Esophagus mucosa (tissue), 1 donor: ENCODE measurements at places on chromosomes 1 and 21. TPM values are rescaled to one million over a fixed set of nuclear protein-coding genes. Genes with fewer than 3 reads are reported as not detected.

Gene TRABD2B
- total RNA-seq, result 0.64 TPM

Gene LRRC38
- not detected for total RNA-seq

Gene CCDC30
- total RNA-seq, result 0.56 TPM

Gene SETSIP
- total RNA-seq, result not detected

DNA sequence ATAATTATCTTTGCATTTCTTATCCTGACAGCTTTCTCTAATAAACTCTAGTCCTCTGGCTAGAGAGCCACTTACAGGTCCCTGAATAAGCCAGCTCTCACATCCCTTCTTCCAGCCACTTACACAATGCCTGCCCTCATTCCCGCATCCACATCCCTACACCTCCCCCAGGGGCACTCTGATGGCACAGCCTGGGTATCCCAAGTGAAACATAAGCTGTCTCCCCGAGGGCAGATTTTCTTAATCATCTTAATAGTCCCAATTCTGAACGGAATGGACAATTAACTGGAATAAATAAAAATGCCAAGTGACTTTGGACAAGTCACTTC is 4.9 kb downstream of the RHOC start:
- no peak for ATAC-seq

DNA sequence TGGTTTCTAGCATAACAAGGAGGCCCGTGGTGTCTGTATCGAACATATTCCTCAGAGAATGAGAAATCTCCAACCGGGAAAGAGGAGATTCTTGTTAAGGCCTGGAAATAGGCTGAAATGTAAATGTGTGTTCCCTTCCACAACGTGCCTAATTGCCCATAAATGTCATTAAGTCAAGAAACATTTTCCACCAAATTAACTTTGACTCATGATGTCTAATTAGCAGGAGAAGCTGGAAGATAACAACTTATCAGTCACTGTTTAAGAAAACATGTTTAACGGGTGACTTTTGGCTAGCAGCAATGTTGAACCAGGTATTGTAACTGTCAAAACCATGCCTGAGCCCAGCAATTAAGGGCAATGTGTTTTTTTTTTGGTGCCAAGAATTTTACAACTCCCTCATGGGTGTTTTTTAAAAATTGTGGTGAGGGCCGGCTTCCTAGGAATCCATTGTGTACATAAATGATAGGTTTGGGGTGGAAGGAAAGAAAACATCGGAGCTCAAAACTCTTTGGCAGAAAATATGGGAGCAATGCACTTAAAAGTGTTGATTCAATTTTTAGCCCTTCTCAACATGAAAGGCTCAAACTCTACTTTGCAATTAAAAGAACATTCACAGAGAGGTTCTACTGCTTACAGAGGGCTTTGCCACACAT is 67.0 kb downstream of the OLIG1 start:
- ATAC-seq, result no peak

DNA sequence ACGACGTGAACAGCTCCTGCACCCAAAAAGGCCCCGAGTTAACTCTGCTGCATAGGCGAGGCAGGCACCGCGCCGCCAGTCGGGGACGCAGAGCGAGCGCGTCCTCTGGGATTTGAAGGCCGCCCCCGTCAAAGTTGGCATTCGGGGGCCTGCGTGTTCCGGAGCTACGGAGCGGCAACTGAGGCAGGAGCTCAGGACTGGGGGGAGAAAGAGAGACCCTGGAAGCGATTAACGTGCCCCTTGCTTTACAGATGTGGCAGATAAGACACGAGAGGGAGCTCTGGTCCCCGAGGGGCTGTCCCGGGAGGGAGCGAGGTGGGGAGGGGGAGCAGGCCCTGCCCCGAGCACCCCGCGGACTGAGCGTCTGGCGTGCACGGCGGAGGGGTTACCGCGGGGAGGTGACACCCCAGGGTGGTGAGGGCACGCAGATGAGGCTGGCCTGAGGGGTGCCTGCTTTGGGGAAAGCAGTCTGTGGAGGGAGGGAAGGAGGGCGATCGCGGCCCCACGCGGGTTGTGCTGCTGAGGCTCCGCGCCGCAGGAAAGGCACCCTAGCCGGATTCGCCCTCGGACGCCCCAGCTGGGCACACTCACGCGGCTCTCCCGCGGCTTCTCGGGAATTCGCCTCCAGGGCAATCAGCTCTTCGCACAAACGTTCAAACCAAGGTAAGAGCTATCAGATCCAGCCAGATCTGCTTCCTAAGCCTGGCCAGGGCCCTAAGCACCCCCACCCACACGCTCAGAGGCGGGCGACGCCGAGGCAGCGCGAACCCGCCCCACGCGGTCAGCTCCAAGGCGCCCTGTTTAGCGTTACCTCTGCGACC is 26.5 kb downstream of the ACTA1 start:
- no peak for ATAC-seq

DNA sequence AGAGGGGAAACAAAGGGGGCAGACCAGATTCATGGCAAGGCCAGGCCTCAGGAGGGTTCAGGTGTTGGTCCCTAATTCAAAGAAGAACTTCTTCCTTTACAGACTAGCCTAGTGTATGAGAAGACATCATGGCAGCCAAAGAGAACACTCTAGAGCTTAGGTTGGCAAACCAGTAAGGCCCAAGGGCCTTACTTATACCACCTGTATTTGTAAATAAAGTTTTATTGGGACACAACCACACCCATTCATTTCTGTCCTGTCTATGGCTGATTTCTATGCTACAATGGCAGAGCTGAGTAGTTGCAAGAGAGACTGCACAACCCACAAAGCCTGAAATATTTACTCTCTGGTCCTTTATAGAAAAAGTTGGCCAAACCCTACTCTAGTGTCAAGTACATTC is 42.3 kb downstream of the SSBP3 start:
- no peak for ATAC-seq

DNA sequence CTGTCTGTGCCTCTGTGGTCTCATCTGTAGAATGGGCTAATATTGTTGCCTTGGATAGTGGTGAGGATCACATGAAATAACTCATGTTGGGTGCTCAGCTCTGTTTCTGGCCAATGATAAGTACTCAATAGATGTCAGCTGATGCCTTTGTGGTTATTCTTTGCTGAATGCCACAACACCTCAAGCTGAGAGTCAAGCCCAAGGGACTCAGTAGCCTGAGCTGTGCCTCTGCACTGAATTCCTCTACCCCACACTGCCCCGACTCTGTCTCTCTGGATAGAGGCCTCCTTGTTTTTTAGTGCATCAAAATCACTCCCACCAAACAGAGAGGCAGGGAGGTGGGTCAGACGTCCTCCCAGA is 196.1 kb upstream of the VAMP3 start:
- ATAC-seq, result no peak

- ATAC-seq, result no peak
Observed at GRCh38 chr21:25556091-25556490, 51.2 kb downstream of the MRPL39 start.

- no peak for ATAC-seq
Observed at GRCh38 chr1:94254073-94254810, 16.9 kb upstream of the ARHGAP29 start.

DNA sequence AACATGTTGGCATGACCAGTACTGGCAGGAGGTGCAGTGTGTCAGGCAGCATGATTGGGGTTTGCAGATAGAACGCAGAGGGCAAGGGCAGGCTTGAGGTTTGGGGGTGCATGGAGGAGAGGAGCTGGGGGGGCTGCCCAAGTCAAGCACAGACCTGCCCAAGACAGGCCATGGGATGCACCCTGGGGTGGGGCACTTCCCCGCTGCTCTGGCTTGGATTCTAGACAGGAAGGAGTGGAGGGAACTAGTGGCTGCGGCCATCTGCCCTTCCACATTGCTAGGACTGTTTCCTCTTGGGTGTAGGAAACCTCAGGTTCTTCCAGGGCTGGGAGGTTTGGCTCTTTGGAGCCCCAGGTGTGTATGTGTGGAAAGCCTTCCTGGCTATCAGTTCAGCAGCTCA is 3.0 kb downstream of the PDXK start:
- no peak for ATAC-seq

DNA sequence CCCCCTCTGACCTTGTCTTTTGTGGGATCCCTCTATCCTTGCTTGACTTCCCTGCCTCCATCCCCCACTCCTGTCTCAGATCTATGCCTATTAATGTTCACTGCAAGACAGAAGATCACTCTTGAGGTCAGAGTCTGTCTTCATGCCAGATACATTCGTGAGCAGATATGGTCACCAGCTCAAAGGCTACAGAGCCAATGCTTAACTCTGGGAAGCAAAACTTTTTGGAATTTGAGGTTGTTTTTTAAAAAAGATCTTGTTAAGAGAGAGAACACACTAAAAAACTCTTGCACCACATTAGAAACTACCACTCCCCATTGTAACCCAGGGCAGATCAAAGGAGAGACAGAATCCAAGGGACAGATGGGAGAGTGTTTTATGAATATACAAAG is 17.1 kb upstream of the A3GALT2 start:
- no peak for ATAC-seq

DNA sequence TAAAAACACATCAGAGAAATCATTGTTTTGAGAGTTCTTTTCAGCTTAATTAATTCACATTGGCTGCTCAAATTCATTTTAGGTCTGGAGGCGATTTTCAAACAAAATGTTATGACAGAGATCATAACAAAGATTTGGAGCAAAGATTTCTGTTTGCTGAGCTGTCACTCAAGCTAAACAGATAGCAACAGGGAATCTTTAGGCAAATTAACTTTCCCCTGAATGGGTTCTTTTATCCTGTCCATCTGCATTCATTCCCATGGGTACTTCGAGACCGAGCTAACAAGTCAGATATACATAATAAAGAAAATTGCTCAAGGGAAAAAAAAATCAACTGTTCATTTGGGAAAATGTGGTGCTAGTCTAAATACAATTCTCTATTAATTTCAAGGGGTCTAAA is 30.2 kb upstream of the CA6 start:
- no peak for ATAC-seq

DNA sequence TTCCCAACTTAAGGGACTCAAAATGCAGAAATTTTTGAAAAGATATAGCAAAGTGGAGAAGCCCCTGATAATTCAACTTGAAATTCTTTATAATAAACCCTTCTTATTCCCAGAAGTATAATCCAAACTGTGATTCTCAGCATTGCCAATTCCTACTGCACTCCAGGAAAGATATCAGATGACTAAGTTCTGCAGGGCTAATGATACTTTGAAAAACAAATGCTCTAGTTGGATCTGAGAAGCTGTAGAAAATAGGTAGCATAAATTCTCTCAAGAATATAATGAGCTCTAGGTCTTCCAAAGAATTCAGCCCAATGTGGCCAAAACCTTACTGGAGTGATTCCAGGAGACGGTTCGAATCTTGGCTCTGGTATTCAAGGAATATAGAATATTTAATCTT is 294.0 kb upstream of the PTBP2 start:
- no peak for ATAC-seq

GRCh38 chr1:198693321-198693720 is 54.5 kb downstream of the PTPRC start:
- ATAC-seq, result no peak

DNA sequence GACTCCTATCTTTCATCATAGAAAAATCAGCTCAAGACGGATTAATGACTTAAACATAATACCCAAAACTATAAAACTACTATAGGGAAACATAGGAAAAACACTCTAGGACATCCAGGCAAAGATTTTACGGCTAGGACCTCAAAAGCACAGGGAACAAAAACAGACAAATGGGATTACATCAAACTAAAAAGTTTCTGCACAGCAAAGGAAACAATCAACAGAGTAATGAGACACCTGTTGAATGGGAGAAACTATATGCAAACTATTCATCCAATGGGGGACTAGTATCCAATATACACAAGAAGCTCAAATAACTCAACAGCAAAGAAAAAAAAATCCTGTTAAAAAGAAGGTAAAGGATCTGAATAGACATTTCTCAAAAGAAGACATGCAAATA is 18.6 kb downstream of the NSL1 start:
- ATAC-seq, result no peak

DNA sequence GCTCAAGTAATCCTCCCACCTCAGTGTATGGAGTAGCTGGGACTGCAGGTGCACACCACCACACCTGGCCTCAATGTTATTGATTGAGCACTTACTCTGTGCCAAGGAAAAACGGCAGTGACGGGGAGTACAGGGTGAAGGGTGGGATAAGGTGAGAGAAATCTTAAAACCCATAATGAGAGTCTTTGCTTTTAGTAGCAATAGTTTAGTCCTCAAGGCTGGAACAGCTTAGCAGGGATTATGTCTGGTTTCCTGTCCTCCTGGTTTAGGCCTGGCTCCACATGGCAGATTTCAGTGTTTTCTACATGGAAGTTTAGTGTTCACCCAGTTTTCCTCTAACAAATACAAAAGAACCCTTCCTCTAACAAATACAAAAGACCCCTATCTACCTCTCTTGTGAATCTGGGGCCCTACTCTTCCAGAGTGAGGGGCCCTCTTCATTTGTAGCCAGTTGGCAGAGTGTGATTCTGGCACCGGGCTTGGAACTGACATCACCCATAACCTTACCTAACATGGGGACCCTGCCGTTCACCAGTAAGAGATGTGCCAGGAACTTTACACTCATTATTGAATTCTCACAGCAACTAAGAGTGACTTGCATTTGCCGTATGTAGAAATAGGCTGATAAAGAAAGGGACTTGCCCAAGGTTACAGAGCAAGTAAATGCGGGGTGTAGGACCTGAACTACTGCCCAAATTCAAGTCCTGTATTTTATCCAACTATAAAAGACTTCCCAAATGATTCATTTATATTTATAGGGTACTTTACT is 6.9 kb downstream of the ZNF691 start:
- no peak for ATAC-seq

GRCh38 chr1:219330001-219330400 is 156.3 kb downstream of the LYPLAL1 start:
- no peak for ATAC-seq

GRCh38 chr1:214581785-214582184 is 21.2 kb upstream of the CENPF start:
- peak; percentile 47 for ATAC-seq

DNA sequence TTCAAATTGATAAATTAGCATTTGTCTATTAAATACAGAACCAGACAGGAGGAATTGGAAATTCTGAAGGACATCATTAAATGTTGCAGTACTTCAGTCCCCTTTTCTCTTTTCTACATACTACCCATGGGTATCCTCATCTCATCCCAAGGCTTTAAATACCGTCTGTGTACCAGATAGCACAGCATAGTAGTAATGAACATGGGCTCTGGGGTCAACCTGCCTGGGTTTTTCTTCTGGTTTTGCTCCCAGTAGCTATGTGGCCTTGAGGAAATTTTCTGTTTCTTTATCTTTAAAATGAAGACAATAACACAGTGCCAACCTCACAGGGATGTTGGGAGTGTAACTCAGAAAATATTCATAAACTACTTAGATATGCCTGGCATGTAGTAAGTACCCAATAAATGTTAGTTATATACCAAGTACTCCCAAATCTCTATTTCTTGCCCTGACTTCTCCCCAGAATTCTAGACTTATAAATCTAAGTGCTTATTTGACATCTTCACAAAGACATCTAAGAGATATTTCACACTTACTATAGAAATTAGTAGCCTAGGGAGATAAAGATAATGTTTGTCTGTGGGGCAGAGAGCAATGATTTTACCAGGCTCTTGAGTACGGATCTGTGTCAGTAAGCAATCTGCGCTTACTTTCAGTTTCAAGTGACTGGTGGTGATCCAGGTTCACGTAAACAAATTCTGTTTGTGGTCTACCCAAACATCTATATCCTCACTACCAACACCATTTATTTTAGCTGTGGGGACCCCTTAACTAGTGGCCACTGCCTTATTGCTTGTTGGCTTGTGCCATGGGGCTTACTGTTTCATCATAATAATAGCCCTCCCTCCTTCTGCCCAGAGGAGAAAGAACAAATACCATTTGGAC is 37.3 kb downstream of the VANGL2 start:
- ATAC-seq, result no peak

- ATAC-seq, result no peak
Observed at GRCh38 chr1:41434306-41434705, 50.2 kb downstream of the EDN2 start.

- ATAC-seq, result no peak
Observed at GRCh38 chr1:76827066-76827465, 40.2 kb upstream of the ST6GALNAC5 start.
